ENCODE measurements at places on chromosomes 5 and 9.
A peak's percentile ranks its signal among the peaks of the same experiment; 100 is the strongest.

GRCh38 chr5:167525004-167525403 is 766.4 kb upstream of the WWC1 start:
- DNase-seq = no peak

DNA sequence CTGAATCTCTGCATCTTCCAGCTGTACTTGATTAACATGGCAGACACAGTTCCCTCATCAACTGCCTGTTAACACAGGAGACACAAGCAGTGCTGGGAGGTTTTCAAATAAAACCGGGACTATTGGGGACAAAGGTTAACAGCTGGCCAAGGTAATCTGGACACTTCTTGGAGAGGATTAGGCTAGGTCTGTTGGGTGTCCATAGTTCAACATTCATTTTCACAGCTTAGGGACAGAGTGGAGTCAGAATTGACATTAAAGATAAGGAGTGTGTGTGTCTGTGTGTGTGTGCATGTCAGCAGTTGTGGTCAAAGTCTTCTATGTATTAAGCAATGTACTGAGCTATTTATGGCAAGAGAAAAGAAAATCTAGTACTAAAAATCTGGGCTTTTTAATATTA is 216.2 kb downstream of the MED10 start:
- no peak for DNase-seq

DNA sequence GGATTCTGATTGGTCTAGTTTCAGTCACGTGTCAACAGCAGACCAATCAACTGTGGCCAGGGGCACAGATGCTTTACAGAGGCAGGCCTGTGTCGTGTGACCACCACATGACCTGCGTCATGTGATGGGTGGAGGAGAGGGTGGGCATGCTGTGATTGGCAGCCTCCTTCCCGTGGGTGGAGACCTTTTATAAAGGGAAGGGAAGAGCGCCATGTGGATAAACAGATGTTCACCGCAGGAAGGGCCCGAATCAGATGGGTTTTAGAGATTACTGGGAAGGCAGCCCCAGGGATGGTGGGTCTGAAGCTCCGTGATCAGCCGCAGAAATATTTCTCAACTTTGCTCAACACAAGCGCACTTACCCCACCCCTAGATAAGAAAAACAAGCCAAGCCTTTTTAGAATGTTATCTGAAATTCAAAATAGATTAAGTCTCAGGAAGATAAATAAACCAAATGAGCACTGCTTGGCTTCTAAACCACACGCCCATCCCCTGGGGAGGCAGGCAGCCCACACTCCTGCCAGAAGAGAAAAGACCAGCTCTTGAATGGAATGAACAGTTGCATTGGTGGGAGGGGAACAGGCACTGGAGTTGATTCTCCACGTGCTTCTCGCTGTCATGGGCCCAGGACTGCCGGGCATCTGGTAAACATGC is 43.6 kb downstream of the ROPN1L start:
- DNase-seq = peak; percentile 43

DNA sequence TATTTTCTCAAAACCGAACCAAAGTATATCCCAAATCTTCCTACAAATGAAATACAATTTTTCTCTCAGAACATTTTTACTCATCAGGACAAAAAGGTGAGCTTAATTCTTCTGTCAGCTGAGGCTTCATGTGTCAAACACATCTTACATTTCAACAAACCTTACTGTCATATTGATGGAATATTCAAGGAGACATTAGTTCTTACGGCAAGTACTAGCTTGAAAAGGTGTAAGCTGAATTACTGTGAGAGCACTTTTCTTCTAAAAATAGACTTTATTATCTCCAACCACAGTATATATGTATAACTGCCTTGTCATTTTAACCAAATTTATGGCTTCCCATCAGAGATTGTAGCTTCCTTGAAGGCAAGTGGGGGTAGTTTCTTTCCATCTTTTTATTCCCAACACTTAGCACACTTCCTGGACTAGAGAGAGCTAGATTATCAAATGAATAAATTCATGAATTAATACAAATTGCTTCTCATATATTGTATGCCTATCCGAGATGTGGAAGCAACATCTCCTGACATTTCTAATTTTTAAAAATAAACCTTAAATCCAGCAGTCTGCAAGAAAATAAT is 822.7 kb upstream of the DMAC1 start:
- DNase-seq = no peak

- DNase-seq = no peak
Measured at GRCh38 chr5:143931986-143932385, 120.0 kb downstream of the HMHB1 start.

- DNase-seq = no peak
Measured at GRCh38 chr5:11040345-11040744, 279.3 kb upstream of the DAP start.

GRCh38 chr5:172881691-172882370 is 47.8 kb downstream of the ERGIC1 start:
- DNase-seq = no peak

GRCh38 chr9:549455-549997 is 292.0 kb upstream of the DMRT1 start:
- DNase-seq = no peak

GRCh38 chr9:128420651-128421481 is at the start of gene CERCAM:
Gene CERCAM (plus strand): TSS chr9:128420857. CDS start chr9:128420878, 21 bp downstream.
- peak; percentile 87 for DNase-seq

- DNase-seq = no peak
Measured at GRCh38 chr5:118687100-118687499, 301.2 kb downstream of the DTWD2 start.

DNA sequence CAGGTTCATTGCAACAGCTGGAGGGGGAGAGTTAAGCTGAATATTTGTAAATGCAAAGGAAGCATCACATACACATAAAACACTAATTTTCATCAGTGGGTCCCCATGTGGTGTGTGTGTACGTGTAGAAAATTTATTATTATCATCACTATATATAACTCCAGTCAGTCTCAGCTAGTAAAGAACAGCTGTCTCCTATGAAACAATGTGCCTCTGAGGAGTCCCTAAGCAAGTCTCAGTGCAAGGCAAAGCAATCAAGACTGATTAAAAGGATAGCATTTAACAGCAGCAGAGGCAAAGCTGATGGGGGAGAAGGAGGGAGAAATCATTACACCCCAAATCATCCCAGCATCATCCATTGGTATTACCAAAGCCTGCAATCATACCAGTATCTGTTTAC is 104.2 kb upstream of the MARCHF11 start:
- DNase-seq = no peak

DNA sequence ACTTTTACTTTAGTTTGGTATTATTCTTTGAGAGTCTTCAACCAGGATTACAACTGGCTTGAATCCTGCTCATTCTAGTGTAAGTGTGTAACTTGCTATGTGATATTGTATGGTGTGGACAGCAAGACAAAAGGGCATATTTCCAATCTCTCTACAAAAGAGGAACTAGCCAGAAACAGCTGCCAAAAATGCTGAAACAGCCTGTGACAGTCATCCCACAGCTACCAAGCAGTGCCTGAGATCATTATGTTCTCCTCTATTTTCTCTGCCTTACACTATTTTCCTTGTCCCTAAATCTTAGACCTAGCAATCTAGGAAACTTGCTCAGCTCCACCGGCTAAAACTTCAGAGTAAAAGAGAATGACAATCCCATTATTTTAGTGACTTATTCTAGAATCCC is 42.8 kb downstream of the WDR41 start:
- DNase-seq = no peak

DNA sequence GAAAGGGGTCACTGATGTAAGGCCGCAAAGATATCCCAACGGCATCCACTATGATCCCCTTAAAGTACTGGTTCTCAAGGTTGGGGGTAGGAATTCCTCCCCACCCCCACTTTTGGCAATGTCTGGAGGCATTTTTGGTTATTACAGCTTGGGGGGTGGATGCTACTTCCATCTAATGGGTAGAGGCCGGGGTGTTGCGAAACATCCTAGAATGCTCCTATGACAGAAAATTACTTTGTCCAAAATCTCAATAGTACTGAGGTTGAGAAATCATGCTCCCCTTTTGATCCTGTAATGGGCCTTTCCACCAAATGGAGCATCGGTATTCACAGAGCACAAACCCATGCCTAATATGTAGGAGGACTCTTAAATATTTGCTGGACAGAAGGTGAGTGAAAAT is 20.8 kb upstream of the TCERG1 start:
- no peak for DNase-seq

DNA sequence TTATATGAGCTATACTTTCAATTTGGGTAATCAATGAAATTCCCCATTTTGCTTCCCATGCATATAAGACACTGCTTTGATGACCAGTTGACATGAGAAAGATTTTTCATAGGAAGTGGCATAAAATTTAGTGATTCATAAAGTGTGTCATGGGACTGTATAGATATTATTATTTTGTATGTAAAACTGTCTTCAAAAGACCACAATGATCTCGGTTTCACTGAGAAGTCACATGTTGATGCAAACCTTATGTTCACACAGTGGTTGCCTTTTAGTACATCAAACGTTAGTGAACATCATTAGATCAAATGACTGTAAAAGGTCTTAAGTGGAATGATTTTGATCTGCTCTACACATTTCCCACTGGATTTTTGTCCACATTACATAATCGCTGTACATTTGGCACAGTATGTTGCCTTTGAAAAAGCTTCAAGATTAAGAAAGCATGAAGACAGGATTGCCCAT is 349.2 kb upstream of the MEF2C start:
- DNase-seq = no peak

DNA sequence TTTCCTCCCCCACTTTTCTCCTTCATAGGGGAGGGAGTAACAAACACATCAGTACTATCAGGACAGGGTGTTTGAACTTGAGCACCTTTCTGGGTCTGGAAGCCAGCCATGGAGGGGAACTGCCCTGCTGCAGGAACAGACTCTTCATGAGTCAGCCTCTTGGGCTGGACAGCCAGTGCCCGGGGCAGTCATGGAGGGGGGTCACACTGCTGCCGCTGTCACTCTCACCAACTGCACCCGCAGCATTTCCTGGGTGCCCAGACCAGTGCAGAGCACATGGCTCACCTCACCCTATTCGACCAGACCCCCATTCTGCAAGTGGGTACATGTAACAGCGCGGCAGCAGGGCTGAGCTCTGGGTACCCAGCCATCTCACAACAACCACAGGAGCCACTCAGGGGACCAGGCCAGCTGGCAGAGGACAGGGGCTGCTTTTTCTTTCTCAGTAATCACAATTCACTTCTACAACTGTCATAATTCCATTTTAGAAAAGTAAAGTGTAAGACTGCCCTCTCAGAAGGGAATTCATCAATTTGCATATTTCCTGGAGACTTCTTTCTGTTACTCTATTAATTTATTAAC is 118.4 kb downstream of the CTNND2 start:
- DNase-seq = no peak

DNA sequence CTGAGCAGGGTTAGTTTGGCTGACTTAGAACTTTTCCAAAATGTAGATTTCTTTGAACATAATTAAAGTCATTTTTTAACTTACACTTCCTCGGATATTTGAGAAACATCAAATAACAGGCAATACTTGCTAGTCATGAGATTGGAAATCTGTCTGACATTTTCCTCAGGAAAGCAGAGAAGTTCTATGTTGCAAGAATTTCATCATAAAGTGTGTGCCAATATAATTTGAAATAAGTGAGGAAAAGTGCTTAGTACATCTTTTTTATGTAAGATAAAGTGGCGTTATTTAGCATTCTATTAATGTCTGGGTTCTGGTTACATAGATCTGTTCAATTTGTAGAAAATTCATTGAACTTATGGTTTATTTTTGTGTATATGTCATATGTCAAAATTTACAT is 48.7 kb upstream of the C5orf47 start:
- no peak for DNase-seq

DNA sequence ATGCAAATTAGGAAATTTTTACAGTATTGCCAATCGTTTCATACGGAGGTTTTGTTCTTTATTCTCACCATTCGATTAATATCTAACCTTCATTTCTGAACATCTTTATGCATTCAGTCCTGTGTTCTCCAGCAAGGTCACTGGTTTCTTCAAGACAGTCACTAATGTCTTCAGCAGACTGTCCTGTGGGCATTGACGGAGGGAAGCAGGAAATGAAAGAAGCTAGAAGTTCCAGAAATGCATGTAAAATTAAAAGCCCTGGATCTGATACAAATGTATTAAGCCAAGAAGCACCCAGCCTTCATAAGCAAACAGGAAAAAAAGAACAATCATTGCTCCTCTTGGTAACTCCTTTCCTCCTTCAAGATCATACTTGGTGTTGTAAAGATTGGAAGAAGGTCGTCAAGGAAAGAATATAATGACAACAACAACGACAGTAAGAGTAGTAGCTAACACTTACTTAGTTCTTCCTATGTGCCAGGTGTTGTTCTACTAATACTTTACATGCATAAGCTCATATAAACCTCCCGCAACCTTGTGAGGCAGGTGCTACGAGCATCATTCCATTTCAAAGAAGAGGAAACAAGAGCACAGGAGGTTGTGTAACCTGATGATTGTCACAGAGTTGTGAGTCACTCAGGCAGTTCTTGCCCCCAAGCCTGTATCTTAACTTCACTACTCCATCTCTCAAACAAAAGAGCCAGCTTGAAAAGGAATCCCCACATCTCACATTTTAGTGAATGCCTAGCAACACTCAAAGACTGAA is 59.9 kb upstream of the CER1 start:
- no peak for DNase-seq

- DNase-seq = no peak
Measured at GRCh38 chr5:95913663-95914062, 48.0 kb downstream of the ELL2 start.

DNA sequence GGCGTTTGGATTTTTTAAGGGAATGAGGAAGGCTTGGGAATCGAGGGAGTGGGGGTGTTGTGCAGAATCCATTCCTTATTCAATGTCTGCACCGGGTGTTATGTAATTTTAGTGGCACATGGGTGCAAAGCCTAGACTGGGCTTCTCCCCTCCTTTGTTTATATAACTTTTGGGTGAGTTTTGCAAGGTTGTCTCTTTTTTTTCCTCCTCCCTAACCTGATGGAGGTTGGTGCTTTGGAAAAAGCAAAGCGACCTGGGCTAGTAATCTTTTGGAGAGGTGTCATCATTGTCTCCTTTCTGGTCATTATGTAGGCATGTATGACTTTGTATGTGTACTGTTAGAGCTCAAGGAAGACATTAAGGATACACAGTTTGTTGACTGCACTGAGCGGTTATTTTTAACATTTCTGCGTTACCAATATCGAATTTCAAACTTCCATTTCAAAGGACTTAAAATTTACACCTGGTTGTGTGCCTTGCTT is 3.1 kb downstream of the SMARCA2 start:
- no peak for DNase-seq

- no peak for DNase-seq
Measured at GRCh38 chr5:116536316-116537083, 38.1 kb downstream of the SEMA6A start.
